ENCODE measurements at places on chromosomes 3 and 15. TPM values are rescaled to one million over a fixed set of nuclear protein-coding genes. Genes with fewer than 3 reads are reported as not detected.

Gene HESX1
- 0.27 TPM for total RNA-seq

- no peak for DNase-seq
Observed at GRCh38 chr15:38671675-38672254, 107.2 kb upstream of the RASGRP1 start.

Gene DISP2
- total RNA-seq, result 0.19 TPM

DNA sequence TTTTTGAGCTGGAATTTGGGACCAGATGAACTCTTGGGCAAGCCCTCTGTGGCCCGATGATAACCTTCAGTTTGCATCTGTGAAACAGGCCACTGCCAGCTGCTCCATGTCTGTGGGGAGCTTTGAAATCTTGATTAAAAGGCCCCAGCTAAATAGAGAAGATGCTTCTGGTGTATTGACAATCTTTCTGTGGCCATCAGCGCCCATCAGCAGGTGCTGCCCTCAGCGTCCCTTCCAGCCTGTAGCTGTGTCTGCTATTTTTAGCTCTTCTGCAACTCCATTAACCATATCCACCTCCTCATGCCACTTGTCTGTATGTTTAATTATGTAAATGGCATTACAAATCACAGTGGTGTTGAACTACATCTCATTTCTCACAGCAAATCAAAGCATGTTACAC lies 54.0 kb downstream of the CHCHD6 start:
- no peak for DNase-seq

DNA sequence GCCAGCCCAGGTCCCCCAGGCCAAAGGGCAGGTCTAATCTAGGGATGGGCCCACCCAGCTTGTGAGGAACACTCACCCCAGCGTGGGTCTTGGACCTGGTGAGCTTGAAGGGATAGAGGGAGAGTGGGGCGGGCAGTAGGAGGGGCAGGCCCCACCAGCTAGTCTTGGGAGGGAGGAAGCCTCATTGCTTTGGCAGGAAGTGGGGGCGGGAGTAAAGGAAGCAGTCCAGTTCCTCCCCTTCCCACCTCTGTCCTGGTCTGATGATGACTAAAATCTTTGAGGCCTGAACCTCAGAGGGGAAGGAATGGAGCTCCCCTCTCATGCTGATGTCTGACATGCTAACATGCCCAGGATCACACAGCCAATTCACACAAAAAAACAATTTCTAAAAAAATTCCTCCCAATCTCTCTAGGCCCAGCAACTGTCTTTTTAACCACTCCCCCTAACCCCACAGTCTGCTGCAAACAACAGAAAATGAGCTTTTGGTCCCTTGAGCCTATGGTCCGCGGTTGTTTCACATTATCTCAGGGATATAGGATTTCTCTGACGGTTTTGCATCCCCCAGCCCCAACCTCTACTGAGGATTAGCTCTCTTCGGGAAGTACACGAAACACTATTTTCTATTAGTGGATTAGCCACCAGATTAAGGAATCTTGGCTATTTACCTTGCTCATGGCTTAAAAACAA lies 30.7 kb upstream of the DUSP7 start:
- DNase-seq, result no peak

Gene C3orf20
- total RNA-seq, result not detected

Gene NTRK3
- not detected for total RNA-seq

- no peak for DNase-seq
Observed at GRCh38 chr3:2041931-2042330, 56.7 kb upstream of the CNTN4 start.

Gene EXD1
- total RNA-seq, result not detected

DNA sequence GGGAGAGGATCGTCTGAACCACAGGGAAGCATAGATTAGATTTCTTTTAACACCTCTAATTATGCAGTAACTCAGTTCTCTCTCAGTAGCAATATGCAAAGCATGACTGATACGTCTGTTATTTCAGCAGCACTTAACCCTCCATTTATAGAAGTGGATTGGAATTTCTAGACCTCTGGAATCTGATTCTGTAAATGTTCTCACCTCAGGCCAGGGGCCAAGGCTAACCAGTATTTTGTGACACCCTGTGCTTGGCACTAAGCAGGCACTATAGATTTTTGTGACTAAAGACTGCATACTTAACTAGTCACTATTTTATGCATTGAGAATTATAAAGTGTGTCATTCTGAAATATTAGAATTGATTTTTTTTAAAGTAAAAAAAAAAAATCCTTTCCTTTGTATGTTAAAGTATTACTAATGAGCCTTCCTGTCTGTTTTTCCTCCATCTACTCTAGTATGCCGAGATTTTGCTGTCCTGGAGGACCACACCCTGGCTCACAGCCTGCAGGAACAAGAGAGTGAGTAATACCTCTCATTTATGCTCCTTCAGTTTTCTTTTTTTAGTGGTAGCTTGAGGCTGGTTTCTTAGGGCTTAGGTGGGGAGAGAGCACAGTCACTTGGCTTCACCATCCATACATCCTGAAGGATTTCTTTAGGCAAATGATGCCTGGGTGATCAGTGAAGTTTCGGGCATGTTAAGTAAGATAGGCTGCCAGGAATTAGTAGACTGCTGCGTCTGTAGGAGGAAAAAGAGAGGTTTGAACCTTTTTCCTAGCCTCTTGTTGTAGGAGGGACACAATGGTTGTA lies 26.5 kb upstream of the UTS2B start:
- DNase-seq, result peak; percentile 73

Gene KIAA1143
- total RNA-seq, result 30.9 TPM

- no peak for DNase-seq
Observed at GRCh38 chr3:43659250-43659880, 31.4 kb upstream of the ABHD5 start.

DNA sequence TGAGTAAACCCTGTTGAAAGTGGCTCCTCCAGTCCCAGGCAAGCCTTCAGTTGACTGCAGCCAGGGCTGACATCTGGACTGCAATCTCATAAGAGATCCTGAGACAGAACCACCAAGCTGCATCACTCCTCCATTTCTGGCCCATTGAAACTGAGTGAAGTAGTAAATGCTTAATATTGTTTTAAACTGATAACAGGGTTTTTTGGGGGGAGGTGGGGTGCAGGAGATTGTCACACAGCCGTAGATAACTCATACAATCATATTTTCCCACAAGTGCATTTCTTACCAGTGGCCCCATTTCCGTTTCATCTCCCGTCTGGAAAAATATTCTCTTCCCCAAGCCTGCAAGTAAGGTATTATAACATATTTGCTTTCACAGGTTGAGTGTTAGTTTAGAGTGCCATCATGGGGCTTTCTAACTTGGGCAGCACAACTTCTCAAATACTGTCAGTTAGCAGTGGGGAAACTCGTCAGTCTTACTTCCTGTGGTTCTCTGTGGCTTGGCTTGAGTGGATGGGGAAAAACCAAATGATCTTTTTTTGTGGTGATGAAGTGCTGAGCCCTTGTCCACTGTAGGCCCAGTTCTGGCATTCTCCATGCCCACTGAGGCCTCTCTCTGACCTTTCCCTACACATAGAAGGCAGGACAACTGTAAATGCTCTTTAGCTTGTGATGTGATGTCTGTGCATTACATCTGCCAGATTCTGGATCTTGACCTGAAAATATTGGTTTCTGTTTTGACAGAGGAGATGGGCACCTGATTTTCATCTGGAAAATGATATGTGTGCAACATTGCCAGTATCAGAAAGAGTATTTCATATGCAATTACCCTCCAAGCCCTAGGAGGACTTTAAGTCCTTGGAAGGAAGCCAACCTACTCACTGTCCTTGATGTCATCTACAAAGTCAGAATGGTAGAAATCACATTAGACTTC lies 90.1 kb upstream of the BHLHE40 start:
- peak; percentile 5 for DNase-seq

DNA sequence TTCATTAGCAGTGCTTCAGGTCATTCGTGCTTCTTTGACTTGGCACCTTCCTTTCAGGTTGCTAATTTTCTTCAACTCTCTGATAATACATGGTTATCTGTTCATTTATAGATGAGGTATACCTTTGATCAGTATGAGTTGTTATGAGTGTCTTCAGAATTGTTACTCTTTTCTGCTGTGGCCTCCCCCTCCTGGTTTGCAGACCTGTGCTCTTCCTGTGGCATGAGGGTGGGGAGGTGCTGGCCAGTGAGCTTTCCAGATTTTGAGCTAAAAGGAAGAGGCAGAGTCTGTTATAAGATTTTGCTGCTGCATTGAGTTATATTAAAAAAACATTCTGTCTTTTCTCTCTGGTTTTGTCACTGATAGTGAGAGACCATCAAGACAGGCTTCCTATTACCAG lies 30.8 kb upstream of the GOLGA6L9 start:
- no peak for DNase-seq

GRCh38 chr3:184724699-184725098 lies 12.8 kb upstream of the MAGEF1 start:
- DNase-seq, result no peak

DNA sequence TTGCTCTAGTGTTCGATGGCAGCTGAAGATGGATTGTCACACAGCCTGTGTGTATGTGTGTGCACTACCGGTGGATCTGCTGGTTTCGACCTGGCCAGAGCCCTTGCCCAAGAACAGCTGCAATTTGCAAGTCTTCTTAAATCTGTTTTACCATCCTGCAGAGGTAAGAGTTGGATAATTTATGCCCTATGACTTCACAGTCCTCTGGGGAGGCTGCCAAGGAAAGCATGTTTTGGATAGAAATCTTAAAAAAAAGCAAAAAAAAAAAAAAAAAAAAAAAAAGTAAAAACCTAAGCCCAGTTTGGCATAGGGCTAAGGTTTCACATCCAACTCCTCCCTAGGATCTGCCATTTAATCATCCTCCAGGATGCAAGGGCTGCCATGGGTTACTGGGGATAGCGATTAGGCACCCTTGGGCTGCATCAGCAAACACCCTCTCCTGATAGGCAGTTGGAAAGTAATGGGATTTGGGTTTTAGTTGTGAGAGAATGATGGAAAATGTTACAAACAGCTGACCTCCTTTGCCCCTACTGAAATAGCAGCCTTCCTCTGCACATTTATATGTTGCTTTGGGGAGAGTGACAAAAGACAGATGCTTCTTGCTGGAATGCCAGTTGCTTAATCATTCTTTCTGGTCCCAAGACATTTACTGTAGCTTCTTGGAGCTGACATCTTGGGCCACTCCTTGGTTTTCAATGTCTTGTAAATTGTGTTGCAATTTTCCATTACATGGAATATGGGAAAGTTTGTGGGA lies 35.4 kb downstream of the CD200R1L start:
- peak; percentile 28 for DNase-seq

DNA sequence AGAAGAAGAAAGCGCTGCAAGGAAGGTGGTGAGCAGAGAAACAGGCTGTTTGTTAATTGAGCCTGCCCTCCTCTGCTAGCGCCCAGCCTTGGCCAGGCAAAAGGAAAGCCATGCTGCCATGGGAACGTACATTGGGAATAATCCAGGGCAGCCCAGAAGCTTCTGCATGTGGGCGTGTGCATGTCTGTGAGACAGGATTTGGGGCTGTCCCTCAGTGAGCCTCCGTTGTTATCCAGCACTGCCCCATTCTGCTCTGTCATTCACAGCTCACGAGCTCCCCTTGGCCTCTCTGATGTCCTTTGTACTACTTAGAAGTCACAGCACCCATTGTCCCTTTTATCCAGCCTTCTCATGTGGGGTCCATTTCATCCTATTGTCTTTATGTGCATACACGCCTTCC lies 239.1 kb upstream of the ROPN1 start:
- no peak for DNase-seq

Gene WNT5A
- 252 TPM for total RNA-seq

DNA sequence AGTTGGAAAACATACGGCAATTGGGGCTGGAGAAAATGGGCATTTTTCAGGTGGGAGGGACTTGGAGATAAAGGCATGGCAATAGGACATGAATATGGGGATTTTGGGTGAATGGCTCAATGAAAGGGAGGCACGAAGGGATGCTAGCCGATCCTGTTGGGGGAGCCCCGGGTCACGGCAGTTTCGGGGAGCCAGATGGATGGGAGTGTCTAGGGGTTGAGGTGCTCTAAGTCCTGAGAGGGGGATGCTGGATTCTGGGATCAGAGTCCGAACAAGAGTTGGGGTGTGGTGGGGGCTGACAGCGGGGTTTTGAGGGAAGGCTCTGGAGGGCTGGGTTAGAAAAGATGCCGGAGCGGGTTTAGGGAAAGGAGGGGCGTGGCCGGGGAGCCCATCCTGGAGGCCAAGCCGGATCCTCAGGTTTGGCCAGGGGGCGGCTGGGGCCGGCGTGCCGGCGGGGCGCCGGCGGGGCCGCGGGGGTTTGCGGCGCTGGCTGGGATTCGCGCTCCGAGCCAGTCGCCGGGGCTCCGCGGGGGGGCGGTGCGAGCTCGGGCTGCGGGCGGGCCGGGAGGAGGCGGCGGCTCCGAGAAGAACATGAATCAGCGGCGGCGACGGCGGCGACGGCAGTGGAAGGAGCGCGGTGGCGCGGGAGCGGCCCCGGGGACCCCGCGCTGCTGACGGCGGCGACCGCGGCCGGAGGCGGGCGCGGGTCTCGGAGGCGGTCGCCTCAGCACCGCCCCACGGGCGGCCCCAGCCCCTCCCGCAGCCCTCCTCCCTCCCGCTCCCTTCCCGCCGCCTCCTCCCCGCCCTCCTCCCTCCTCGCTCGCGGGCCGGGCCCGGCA lies at the start of gene TYRO3:
TYRO3 (plus strand) TSS at position 813 of the 839 bp plus-strand sequence. CDS start 46 bp downstream, outside the sequence.
- DNase-seq, result peak; percentile 32

- no peak for DNase-seq
Observed at GRCh38 chr15:85029221-85029620, 47.6 kb downstream of the PDE8A start.

Gene P2RY1
- total RNA-seq, result not detected

Gene RTP3
- not detected for total RNA-seq

DNA sequence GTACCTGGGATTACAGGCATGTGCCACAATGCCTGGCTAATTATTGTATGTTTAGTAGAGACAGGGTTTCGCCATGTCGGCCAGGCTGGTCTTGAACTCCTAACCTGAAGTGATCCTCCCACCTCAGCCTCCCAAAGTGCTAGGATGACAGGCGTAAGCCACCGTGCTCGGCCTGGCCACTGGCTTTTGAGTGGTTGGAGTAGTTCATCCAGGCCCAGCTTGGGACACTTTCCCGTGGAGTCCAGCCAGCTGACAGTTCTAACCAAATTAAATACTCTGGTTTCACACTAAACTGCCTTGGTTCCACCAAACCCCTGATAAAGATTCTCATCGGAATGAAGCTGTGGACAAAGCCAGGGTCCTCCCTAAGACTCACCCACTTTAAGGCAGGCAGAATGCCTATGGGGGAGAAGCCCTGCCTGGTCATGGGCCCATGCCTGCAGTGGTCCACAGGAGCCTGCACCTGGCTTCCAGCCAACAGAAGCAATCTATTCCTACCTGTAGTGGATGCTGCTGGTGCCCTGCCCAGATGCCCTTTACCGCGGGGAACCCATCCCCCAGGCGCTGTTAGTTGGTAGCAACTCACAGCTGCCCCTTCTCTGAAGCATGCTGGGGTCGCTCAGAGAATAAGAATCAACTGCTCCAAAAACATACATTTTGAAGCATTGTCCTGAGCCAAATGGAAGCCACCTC lies 5.2 kb upstream of the SLC28A1 start:
- no peak for DNase-seq

- no peak for DNase-seq
Observed at GRCh38 chr15:59694779-59695178, 5.7 kb upstream of the BNIP2 start.

- no peak for DNase-seq
Observed at GRCh38 chr3:148629006-148629405, 68.7 kb upstream of the AGTR1 start.
